Large intestine (tissue), 12 donors: ENCODE measurements at places on chromosomes 1 and 21. TPM values are rescaled to one million over a fixed set of nuclear protein-coding genes. Genes with fewer than 3 reads are reported as not detected.

The DNAJC6 gene
- 8.6 TPM for polyA plus RNA-seq

DNA sequence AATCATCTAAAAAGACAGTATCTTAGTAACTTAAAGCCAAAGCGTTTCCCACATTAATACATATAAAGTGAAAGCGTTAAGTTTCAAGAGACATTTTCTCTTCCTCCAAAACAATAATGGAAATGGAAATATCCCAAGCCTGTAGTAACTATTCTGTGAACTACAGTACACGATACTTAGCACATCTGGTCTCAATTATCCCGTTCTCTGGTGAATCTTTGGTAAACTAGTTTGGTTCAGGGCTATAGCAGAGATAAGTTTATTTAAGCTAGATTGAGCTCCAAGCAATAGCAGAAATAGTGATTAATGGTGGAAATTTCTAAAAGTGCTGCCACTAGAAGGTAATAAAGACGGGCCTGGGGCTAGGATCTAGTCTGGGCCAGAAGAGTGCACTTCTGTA, 55.2 kb downstream of the PCNX2 start:
- H3K36me3 ChIP-seq: no peaks in the 10 kb centered on the region
- no peaks in the 10 kb centered on the region for H3K27me3 ChIP-seq
- peaks cover 18% of the 10 kb centered on the region for H3K4me1 ChIP-seq
- DNase-seq: no peak
- no peak overlapping the region for H3K4me3 ChIP-seq

The RNU1-2 gene
- 3.2 TPM for polyA plus RNA-seq

DNA sequence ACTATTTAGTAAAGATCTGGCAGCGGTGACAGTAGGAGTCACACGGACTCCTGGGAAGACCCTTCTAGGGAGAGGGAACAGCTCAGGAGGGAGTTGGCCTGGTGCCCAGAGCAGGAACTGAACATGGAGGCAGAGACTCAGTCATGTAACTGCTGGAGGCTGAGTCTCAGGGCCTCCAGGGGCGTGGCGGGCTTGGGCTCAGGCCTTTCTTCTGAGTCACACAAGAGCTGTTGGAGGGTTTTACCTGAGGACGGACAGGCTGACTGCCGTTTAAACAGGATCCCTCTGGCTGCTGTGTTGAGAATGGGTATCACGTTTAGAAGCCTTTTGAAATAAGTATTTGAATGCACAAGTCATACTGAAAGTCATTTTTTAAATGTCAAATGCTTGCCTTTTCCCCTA, 7.2 kb upstream of the ETS2 start:
- H3K27me3 ChIP-seq: no peaks in the 10 kb centered on the region
- peaks cover 81% of the 10 kb centered on the region for H3K4me1 ChIP-seq
- H3K36me3 ChIP-seq: no peaks in the 10 kb centered on the region

DNA sequence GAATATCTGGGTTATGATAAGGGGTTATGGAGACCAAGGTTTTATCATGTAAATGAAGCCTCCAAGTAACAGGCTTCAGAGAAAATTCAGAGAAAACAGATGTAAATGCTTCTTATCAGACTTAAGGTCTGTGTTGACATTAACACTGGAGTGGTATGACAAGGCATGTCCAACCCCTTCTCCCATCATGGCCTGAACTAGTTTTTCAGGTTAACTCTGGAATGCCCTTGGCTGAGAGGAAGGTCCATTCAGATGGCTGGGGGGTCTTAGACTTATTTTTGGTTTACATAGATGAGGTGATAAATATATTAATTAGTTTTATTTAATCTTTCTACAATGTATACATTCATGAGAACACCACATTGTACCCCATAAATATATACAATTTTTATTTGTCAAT, 399.6 kb downstream of the TBX15 start:
- H3K4me3 ChIP-seq: no peak overlapping the region
- H3K27me3 ChIP-seq: no peaks in the 10 kb centered on the region
- no peaks in the 10 kb centered on the region for H3K36me3 ChIP-seq
- H3K4me1 ChIP-seq: no peaks in the 10 kb centered on the region

DNA sequence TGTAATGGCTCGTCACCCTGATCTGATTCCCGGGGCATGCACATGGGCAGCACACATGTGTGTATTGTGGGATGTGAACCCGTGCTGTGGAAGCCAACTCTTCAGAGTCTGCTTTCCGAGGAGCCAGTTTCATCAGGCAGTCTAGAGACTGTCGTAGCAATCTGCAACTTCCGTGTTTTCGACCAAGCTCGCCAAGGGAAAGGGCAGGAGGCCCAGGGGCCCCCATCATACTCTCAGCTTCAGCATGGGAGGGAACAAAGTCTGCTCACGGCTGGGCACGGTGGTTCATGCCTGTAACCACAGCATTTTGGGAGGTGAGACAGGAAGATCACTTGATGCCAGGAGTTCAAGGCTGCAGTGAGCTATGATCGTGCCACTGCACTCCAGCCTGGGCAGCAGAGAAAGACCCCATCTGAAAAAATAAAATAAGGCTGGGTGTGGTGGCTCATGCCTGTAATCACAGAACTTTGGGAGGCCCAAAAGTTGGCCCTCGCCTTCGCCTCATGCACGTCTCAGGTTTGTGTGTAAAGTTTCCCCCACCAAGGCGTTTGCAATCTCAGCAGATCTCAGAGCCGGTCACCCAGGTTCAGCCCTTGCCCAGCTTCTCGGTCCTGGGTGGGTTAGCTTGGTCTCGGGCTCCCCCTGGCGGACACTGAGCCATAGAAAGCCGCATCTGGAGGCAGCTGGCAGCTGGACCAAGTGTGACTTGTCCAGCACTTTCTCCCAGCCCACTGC, 48.5 kb upstream of the SLC25A33 start:
- H3K27ac ChIP-seq: peak overlapping the region; percentile 57
- no peak overlapping the region for H3K4me3 ChIP-seq
- H3K4me1 ChIP-seq: peaks cover 14% of the 10 kb centered on the region
- H3K27me3 ChIP-seq: peaks cover 7% of the 10 kb centered on the region
- peak; percentile 86 for DNase-seq

DNA sequence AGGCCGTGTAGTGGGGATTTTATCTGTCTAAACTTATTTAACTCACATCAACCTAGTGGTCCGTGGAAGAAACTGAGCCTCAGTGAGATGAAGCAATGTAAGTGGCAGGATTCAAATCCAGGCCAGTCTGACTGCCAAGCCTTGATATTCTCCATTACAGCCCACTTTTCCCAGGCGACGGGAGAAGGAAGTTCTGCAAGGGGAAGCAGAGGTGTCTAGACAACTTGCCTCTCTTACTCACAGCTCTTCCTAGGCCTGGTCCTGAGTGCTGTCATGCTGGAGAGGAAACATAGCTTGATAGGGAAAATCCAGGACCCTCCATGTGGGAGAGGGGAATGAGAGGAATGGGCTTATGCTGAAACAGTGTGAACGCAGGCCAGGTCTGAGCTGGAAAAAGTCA, 9.1 kb downstream of the CTSE start:
- peaks cover 4% of the 10 kb centered on the region for H3K4me1 ChIP-seq
- no peak overlapping the region for H3K4me3 ChIP-seq
- no peak for DNase-seq
- no peaks in the 10 kb centered on the region for H3K27me3 ChIP-seq
- no peak overlapping the region for H3K27ac ChIP-seq

- H3K4me1 ChIP-seq: no peaks in the 10 kb centered on the region
- H3K27ac ChIP-seq: no peak overlapping the region
- no peak overlapping the region for H3K4me3 ChIP-seq
- no peaks in the 10 kb centered on the region for H3K27me3 ChIP-seq
Measured at GRCh38 chr21:43027846-43028731, 47.5 kb downstream of the CBS start.

GRCh38 chr1:20511518-20512428, 3.8 kb upstream of the MUL1 start:
- H3K27ac ChIP-seq: no peak overlapping the region
- H3K27me3 ChIP-seq: peaks cover 5% of the 10 kb centered on the region
- DNase-seq: no peak
- H3K4me3 ChIP-seq: no peak overlapping the region

The KRTAP7-1 gene
- not detected for polyA plus RNA-seq

- H3K27ac ChIP-seq: no peak overlapping the region
- DNase-seq: no peak
- no peak overlapping the region for H3K4me3 ChIP-seq
- no peaks in the 10 kb centered on the region for H3K36me3 ChIP-seq
Measured at GRCh38 chr1:195697130-195697529, 911.1 kb downstream of the KCNT2 start.

The GFI1 gene
- 5.0 TPM for polyA plus RNA-seq

DNA sequence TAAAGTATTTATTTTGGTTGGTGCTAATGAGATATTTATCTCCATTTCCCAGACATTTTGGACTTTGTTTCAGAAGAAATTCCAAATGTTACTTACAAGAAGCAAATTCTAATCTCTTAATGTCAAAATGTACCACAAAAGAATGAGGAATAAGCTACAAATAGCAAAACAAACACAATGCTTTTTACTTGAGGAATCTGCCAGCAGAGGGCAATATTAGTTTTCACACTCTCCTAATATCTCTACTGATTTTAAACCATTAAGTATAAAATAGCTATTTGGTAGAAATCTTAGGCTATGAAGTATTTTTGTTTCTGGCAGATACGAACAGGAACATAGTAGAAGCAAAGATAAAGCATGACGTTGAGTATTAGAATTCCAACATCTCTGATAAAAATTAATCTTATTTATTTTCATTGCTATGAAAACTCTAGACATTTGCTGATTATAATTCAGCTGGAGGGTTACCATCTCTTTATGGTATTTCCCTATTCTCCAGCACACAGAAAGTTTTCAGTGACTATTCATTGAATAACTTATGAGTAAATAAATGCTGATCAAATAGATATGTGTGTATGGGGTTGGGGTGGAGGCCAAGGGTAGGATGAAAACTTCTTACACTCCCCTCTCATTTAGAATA, 13.4 kb upstream of the HMCN1 start:
- no peaks in the 10 kb centered on the region for H3K27me3 ChIP-seq
- no peak overlapping the region for H3K4me3 ChIP-seq
- no peak overlapping the region for H3K27ac ChIP-seq
- no peaks in the 10 kb centered on the region for H3K36me3 ChIP-seq

DNA sequence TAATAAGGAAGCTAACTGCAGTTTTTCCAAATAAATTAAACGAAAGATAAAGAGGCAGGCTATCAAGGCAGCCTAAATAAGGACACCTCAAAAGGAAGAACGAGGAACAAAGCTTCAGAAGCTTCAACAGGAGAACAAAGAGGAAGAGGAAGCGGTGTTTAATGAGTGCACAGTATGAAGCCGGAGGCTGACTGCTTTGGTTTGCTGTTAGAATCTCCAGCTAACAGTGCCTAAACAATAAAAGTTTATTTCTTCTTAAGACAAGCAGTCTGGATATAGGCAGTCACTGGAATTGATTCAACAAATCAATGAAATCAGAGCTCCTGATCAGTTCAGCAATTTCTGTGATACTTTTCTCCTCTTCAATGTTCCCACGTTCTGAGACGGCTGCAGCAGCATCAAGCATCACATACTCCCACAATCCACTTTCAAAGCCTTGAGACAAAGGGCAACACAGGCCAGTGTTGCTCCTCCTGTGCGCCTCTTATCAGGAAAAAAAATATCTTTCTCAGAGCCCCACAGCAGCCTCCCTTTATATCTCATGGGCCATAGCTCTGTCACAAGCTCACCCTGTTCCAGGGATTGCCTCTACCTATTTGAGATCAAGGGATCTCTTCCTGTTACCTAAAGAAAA, 365.6 kb upstream of the ST6GALNAC5 start:
- H3K27ac ChIP-seq: no peak overlapping the region
- H3K4me1 ChIP-seq: no peaks in the 10 kb centered on the region
- H3K4me3 ChIP-seq: no peak overlapping the region
- DNase-seq: no peak
- no peaks in the 10 kb centered on the region for H3K36me3 ChIP-seq

DNA sequence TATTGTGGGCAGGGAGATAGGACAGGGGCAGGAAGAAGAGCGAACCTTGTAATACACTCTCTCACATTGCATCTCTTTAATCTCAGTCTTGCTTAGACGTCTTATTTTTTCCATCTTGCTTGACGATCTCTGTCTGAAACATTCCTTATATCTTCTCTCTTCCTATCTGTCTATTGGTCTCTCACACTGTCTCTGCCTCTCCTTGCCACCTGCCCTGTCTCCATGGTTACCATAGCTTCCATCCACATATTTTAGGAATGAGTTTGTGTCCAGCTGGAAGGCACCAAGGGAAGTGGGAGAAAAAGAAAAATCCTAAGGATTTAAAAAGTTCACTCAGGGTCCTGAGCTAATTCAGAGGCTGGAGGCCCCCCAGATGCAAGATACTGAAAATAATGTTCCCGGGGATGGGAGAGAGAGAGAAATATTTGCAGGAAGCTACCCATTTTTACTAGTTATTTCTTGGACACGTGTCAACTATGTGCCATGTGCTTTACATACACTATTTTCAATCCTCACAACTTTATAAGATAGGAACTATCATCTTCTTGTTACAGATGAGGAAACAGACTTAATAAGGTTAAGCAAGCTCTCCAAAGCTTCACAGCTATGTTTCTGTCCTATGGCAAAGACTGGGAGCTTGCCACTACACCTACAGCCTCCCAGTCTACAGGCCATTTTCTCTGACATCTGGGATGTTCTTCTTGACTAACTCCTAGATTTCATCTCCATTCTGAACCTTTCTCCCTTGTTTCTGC, 933 bp downstream of the ANKRD34A start:
- H3K27ac ChIP-seq: peak overlapping the region; percentile 75
- DNase-seq: no peak
- H3K4me1 ChIP-seq: peaks cover 34% of the 10 kb centered on the region
- no peak overlapping the region for H3K4me3 ChIP-seq
- peaks cover 54% of the 10 kb centered on the region for H3K27me3 ChIP-seq
- no peaks in the 10 kb centered on the region for H3K36me3 ChIP-seq

DNA sequence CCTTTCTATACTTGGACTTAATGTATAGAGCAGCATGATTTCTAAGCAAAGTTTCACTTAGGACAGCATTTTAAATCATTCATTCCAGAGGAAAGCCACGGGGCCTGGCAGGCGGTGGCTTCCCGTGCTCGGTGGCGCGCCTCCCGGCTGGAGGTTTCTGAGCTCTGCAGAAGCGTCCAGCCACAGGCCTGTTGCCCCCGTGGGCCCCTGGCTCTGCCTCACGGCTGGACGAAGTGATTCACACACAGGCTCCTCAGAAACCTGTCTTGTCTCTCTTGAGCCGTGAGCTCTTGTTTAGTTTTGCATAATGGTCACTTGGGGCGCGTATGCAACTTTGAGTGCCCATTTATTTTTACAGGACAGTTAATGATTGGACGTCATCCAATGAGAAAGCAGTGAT, 22.1 kb upstream of the DIP2A start:
- no peaks in the 10 kb centered on the region for H3K4me1 ChIP-seq
- DNase-seq: no peak
- no peak overlapping the region for H3K27ac ChIP-seq
- H3K36me3 ChIP-seq: peaks cover 60% of the 10 kb centered on the region
- no peaks in the 10 kb centered on the region for H3K27me3 ChIP-seq

The PEX11B gene
- 33.6 TPM for polyA plus RNA-seq
